ENCODE measurements at places on chromosomes 1 and 21. TPM values are rescaled to one million over a fixed set of nuclear protein-coding genes. Genes with fewer than 3 reads are reported as not detected.

OPRD1 gene
- 1.4 TPM for polyA plus RNA-seq

RGS18 gene
- 1.5 TPM for polyA plus RNA-seq

CCDC28B gene
- 57.2 TPM for polyA plus RNA-seq

BSND gene
- polyA plus RNA-seq = 0.04 TPM

CATSPERE gene
- polyA plus RNA-seq = not detected

All from muscle of arm (tissue), 14 donors.